ENCODE measurements at places on chromosomes 5 and 9.

- DNase-seq = no peak
These were observed 32.0 kb downstream of the CKMT2 start for GRCh38 chr5:81265101-81265500.

DNA sequence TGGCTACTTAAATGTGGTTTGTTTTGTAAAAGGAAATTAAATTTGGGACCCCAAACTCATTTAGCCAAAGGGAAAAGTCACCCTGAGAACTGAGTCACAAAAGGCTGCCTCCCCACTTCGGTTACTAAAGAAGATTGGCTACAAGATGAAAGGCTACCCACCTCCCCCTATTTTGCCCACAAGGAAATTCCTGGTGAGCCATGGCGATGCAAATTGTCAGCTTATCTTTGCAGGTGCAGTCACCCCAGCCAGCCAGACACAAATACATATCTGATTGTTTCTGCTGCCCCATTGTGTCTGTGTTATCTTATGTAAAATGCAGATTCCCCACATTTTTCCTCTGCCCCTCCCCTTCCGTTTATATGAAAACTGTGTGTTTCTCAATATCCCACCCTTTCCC is 8.9 kb downstream of the PAEP start:
- no peak for DNase-seq

DNA sequence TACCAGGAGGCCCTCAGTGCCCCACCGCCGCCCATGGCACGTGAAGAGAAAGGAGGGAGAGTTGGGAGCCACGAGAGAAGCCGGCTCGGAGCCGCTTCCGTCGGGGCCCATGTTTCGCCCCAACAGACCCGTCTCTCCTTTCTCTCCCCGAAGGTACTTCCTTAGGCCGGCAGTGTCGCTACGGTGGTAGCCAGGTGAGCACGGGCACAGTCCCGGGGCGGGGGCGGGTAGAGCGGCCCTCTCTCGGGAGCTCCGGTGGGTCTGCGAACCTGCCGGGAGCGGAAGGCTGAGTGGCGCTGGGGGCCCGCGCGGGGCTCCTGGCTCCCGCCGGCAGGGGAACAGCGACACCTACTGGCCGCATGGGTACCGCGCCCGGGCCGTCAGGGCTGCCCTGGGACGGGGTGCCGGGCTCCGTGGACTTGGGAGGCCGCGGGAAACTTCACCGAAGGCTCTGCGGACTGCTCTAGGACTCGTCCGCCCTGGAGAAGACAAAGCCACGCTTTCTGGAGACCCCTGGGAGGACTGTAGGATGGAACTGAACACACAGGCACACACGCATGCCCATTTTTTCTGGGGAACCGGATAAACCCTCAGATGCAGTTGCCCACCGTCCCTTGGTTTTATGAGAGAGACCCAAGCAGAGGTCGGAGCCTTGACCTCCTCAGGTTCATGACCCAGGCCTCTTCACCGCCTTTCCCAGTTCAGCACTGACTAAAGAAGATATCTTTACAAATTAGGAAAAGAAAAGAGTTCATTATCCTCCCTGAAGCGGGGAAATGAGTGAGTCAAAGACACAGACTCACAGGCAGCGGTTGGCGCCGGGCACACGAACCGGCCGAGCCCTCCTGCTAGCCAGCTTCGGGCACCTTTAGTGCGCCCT is 202.5 kb downstream of the MEF2C start:
- peak; percentile 72 for DNase-seq

GRCh38 chr9:37566716-37567115 is 9.5 kb downstream of the FBXO10 start:
- DNase-seq = no peak

GRCh38 chr9:70701163-70701562 is 286.7 kb upstream of the KLF9 start:
- no peak for DNase-seq

GRCh38 chr9:91101611-91102168 is 260.0 kb downstream of the AUH start:
- DNase-seq = peak; percentile 68

All from activated CD4-positive, alpha-beta T cell treated with anti-CD3 and anti-CD28 coated beads, Interleukin-2, amount 50 U/mL, for 24 hours (primary cell).